ENCODE measurements at places on chromosomes 11 and 22.

GRCh38 chr22:39522567-39523300 is 2.4 kb downstream of the ATF4 start:
- peak; percentile 58 for DNase-seq

GRCh38 chr11:134592391-134592990 is 180.4 kb upstream of the B3GAT1 start:
- no peak for DNase-seq

- DNase-seq: peak; percentile 94
These were observed 86.3 kb downstream of the SNX19 start for GRCh38 chr11:130829920-130830511.

- DNase-seq: no peak
These were observed 2.4 kb upstream of the ALDH3B1 start for GRCh38 chr11:68007498-68008380.

DNA sequence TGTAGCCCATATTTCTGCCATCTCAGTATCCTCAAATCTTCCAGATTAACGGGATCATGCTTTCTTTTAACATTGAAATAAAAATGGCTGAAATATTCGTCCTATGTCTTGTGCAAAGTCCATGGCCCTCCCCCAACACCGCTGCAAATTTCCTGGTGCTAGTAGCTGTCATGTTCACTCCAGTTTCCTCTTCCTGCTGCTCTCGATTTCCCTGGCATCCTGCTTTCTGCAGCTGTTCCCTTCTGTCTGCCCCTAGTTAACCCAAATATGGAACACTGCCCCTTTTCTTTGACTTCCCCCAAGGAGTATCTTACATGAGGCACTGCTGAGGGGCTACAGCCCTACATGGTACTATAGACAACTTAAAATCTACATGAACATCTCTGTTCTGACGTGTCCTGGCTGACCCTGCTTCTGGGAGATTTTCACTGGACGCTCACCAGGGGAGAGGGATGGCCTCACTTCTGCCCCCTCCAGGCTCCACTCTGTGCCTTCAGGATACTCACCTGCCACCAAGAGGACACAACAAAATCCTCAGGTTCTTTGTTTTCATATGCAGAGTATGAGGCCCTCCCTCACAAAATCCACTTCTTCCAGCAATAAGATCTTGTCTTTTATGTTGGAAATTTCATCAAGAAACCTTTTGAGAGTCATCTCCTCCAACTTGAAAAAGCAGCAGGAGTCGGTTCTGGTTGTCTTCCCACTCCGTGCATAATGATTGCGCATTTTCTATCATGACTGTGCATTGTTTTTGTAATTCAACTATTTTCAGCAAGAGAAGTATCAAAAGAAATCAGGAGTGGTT is 29.5 kb upstream of the SCUBE2 start:
- DNase-seq: no peak

DNA sequence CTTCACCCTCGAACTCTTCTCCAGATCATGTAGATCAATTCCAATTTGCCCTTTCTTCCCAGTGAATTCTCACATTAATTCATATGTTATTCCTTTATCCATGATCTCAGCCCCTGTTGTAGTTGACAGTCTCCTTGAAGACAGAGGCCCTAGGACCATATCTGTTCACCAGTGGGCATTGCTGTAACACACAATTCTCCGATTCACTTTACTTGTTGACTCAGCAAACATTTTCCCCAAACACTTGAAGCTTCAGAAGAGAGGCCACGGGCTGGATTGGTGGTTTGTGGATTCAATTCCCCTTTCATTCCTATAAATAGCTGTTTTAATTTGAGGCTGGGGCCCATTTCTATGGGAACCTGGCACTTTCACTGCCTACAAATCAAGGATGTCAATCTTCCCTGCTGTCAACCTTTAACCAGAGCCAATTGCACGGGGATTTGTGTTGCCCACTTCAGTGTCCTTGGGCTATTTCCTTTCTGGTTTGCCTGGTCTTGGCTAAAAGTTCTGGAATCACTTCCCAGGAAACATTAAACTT is 393.0 kb upstream of the KIRREL3 start:
- DNase-seq: no peak

GRCh38 chr11:27673979-27674663 is 26.1 kb downstream of the BDNF start:
- DNase-seq: no peak

- no peak for DNase-seq
These were observed 63.8 kb upstream of the UCP3 start for GRCh38 chr11:74072721-74073120.

- no peak for DNase-seq
These were observed 15.0 kb downstream of the ANO1 start for GRCh38 chr11:70092959-70093715.

GRCh38 chr11:46117842-46118241 is 3.4 kb downstream of the PHF21A start:
- DNase-seq: no peak

DNA sequence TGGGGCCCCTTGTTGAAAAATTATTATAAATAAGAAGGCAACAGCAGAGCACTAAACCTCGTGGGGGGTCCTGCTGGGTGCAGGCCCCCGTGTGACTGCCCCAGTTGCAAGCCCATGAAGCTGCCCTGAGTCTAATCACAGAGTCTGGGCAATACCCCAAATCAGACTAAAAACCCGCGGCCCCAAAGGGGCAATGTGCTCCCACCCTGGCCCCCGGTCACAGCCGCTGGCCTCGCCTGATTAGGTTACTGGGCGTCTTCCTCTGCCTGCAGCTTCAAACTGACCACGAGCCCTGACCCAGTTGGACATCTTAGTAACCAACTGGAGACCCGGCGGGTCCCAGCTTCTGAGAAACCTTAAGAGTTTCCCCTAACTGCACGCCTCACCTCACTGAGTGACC is 1.6 kb downstream of the CXCR5 start:
- DNase-seq: no peak

DNA sequence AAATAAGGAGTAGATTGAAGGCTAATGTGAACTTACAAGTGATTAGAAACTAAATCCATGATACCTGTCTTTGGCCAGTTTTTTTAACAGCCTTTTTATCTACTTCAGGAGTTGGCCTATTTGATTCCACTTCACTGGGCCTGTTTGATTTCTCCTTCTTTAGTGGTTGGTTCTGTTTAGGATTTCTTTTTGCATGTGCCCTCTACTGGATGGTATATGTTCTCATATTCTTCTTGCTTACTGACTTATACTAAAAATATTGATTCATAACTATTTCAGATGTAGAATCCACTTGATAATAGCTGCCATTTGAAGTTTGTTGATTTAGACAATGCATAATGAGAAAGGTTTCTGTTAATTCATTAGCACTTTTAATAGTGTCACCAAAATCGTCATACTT is 53.9 kb downstream of the USP47 start:
- no peak for DNase-seq

DNA sequence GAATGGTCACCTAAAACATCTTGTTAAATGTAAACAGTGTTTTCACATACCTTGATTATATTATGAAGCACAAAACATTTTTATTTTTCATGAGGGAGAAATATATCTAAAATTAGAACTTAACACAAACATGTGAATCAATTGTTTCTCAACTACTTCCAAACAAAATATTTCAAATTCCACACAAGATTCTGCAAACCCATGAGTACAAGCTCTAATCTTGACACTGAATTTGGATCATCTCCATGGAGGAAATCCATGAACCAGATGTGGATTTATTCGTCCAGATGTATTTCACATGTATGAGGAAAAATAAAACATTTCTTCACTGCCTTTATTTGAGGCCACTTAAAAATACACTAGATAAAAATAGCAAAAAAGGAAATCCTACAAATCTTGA is 184.2 kb downstream of the SBF2 start:
- no peak for DNase-seq

DNA sequence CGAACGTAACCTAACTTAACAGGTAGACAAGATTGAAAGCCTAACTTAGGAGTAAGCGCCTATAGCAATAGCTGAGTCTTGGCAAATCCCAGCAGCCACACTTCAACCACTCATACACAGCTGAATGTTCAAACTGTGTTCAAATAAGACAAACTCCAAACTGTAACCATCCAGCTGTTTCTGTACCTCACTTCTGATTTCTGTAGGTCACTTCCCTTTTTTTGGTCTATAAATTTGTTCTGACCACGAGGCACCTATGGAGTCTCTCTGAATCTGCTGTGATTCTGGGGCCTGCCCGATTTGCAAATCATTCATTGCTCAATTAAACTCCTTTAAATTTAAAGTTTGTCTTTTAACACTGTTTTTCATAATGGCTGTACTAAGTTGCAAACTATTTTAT is 8.2 kb upstream of the TENM4 start:
- DNase-seq: no peak

GRCh38 chr11:69040581-69041260 is 8.0 kb upstream of the TPCN2 start:
- DNase-seq: no peak

- DNase-seq: peak; percentile 40
These were observed 2.1 kb upstream of the LMO1 start for GRCh38 chr11:8265681-8266241.

GRCh38 chr22:36215981-36216380 is 14.4 kb upstream of the APOL4 start:
- DNase-seq: no peak

DNA sequence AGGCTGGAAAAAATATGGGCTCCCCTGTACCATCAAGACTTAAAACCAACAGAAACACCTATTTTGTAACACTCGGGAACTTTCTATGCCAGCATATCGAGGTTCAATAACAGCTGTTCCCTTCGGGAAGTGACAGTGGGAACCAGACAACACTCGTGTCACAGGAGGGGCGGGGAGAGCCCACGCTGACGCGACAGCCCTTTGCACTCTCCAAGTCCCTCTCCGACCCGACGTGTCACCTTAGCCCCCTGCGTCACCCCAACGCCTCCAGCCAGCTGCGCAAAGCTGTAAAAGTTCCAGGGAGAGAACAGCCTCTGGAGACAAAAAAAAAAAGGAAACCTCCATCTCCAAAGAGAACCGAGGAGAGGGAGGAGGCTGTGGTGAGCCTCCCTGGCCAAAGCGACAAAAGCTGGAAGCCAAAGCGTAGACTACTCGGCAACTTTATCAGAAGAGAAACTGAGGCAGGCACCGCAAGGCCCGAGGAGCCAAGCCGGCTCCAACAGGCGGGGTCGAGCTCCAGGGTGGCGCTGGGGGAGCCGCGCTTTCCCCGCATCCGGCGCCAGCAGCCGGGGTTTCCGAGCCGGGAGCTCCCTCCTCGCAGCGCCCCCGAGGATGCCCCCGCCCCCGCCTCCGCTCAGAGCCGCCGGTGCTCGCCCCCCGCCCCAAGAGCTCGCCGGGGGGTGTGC is 751 bp downstream of the ARFGAP3 start:
- peak; percentile 58 for DNase-seq

GRCh38 chr22:21719024-21719423 is 16.6 kb downstream of the YPEL1 start:
- DNase-seq: no peak

- no peak for DNase-seq
These were observed 1917.5 kb downstream of the LRRC4C start for GRCh38 chr11:39541945-39542351.

- peak; percentile 59 for DNase-seq
These were observed 378.8 kb downstream of the ETS1 start for GRCh38 chr11:128208329-128209137.

DNA sequence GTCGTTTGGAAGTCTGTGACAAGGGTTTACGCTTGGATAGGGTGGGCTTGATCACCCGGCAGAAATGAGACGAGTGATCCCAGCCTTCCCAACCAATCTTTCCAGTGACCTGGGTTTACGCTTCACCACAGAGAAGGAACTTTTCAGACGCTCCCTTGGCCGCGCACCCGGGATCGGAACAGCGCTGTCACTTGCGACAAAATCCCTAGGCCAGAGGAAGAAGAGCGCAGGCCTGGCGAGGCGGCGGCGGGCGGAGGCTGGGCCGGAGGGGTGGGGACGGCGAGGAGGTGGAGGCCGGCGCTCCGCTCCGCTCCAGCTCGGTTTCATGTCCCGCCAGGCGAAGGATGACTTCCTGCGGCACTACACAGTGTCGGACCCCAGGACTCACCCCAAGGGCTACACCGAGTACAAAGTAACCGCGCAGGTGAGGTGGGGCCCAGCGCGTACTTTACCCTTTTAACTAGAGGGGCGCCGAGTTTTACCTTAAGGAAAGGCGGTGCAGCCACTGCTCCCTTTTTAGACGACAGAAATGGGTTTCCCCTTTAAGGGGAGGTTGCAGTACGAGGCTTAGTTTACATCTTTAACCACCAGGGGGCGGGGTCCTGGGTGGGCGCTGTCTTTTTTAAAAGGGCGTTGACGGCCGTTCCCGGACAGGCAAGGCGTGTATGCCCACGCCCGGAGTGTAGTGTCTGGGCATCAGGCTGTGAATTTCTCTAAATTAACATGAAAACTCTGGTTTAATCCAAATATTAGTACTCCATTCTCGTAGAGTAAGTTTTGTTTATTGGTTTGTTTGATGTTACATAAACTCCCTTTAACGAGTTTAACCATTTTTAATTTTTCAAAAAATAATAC is at the start of gene SNX15:
SNX15 (plus strand) TSS at position 227 of the 855 bp plus-strand sequence; CDS start at position 326, 99 bp downstream.
- DNase-seq: peak; percentile 97

- DNase-seq: no peak
These were observed 4.8 kb upstream of the ELFN2 start for GRCh38 chr22:37431801-37432707.

DNA sequence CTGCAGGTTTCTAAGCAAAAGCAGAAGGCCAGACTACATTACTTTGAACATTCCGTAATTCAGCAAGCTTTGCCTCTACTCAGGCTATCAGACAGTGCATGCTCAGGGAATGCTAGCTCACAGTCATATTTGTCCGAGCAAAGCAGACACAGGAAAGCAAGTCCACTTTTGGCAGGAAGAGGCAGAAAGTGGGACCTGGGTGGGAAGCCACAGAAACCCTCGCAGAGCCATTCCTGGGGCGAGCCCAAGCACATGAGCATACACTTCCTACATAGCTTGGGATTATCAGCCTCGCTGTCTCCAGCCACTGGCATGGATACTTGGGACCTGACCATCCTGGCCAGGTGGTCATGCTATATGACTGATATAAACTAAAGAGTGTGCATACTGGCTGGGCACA is 113.3 kb downstream of the TRIM29 start:
- DNase-seq: no peak

GRCh38 chr11:1034456-1035295 is 1.8 kb downstream of the MUC6 start:
- DNase-seq: no peak

DNA sequence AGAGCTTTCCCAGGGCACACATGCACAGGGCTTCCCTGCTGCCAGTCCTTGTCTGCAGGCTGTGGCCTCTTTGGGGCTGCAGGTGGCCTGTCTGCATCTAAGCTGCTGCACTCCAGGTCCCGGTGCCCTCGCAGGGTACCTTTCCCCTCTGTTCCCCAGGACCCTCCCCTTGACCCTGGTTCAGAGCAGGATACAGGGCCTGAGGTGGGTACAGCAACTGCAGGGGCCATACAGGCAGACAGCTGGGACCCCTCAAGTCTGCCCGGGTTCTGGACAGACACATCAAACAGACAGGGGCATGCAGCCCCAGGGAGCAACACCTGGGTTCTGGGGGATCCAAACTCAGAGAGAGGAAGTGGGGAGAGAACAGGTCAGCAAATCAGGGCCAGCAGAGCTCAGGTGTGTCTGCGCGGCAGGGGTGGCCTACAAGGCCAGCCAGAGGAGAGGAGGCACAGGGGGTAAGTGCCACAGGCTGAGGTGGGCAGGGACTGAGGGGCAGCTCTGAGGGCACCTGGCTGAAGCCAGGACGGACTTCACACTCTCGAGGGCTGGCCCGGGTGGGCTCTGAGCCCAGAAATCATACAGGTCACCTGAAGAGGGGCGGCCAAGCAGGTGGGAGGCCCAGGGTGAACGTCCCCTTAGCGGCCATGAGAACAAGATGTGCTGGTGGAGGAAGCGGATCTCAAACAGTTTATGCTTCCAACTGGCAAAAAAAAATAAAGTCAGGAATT is 29.9 kb upstream of the COMT start:
- DNase-seq: no peak

GRCh38 chr11:125221461-125221860 is 56.9 kb downstream of the PKNOX2 start:
- DNase-seq: no peak

- no peak for DNase-seq
These were observed 541.9 kb downstream of the TBC1D22A start for GRCh38 chr22:47304191-47304831.

Measured in right forelimb (tissue), 1 donor.